Hypothalamus (tissue), 51 donors: ENCODE measurements at places on chromosomes 1 and 21.

DNA sequence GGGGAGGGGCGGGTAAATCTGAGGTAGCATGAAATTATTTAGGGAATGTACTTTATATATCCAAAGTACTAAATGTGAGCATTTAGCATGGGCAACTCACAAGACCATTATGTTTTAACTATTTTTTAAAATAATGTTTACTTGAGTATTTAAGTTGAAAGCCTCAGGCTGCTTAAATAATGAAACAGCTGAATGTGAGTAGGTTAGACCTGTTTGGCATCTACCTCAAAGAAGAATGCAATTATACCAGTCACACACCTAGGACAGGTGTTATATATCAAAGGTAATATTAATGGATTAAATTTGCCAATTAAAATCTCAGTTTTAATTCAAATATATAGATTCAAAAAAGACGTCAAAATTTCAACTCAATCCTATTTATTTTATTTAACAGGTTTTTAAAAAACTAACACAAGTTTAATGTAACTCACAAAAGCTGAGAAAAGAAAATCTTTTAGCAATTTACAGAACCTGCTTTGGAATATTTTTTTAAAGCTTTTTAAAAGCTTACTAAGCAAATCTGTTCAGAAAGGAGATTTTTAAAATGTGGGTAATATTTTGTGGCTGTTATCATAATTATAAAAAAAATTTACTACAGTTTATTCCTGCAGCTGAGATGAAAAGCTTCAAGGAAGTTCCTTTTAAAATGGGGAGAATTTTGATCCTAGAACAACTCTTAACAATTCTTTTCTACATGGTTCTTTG, 104.6 kb upstream of the LBR start:
- no peak for DNase-seq

DNA sequence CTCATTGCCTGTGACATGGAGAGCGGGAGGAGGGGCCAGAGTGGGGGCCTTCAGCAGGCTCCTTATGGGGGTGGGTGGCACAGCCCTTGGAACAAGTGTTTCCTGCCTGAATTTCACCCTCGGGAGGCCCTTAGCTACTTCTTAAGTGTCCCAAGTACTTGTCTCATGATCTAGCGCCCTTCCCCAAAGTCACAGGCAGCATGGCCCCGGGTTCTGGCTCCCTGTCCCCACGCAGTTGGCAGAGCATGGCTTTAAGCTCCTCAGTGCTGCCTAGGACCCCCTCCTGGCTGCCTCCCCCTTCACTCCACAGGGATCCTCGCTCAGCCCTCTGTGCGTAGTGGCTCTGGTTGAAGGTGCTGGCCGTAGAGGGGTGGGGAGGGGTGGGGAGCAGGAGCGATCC, 197.2 kb downstream of the CAMTA1 start:
- no peak for DNase-seq

DNA sequence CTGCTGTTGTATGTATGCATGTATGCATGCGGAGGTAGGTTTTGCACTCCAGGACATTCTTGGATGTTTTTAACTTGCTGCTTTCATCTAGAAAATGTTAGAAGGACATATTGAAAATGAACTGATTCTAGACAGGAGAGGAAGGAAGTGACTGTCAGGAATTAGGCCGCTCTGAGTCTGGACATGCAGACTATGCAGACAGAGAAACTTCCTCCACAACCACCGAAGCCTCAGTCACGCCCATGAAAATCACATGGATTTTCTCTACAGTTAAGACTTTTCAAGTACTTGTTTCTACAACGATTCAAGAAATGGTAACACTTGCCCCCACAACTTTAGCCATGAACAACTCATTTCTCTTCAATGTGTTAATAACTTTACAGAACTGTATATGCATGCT, 211.1 kb downstream of the SMYD3 start:
- no peak for DNase-seq

DNA sequence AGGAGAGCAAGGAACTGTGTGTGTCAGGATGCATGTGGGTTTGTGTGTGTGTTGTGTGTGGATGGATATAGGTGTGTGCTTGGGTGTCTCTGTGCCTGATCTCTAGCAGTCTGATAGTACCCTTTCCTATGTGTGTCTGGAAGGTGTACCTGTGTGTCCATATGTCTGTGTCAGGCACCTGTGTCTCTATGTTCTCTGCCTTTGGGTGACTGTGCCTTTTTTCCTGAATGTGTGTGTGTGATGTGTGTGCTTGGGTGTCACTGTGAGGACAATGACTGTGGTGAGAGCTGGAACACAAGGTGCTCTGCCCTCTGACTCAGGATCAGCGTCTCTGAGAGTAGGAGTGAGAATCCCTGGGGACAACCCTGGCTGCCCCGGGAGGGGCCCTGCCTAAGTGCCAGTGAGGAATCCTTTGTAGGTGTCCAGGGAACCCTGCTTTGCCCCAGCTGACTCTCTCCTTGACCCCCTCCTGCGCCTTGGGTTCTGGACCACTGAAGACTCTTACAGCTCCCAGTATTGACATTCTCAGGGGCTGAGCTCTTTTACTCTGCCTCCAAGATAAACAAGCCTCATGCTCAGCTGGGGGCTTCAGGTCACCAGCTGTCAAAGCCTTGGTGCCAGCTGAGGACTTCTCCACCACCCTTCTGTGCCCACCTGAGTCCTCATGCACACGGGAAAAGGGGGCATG, 735 bp upstream of the EFNA3 start:
- no peak for DNase-seq

- no peak for DNase-seq
Measured at GRCh38 chr1:155083052-155083541, 4.5 kb downstream of the EFNA3 start.

GRCh38 chr1:81327103-81327710, 473.5 kb upstream of the ADGRL2 start:
- DNase-seq, result no peak

DNA sequence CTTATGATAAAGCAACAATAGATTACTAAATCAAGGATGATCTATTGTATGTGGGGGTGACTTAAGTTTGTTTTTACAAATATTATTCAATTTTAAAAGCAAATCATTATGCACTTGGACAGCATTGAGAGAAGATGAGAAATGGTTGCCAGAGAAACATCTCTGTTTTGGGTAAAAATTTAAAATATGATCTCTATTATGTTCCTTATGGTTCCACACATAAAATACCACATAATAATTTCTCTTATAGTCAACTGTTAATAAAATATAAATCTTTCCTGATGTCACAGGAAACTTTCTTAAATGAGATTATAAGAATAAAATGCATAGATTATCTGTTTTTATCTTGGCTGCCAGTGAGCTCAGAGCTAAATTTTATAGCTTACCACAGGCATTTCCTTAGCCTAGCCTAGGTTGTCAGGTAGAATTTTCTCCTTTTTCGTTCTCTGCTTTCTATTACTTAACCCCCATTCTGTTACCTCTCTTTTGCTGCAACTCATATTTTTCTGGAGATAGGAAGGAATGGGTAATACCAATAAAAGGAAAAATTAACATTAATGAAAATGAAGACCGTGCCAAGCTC, 109.7 kb downstream of the TGFB2 start:
- DNase-seq, result no peak

GRCh38 chr1:19390166-19390850, 78.2 kb downstream of the SLC66A1 start:
- DNase-seq, result no peak

- no peak for DNase-seq
Measured at GRCh38 chr1:247198781-247199180, 27.0 kb upstream of the ZNF124 start.

DNA sequence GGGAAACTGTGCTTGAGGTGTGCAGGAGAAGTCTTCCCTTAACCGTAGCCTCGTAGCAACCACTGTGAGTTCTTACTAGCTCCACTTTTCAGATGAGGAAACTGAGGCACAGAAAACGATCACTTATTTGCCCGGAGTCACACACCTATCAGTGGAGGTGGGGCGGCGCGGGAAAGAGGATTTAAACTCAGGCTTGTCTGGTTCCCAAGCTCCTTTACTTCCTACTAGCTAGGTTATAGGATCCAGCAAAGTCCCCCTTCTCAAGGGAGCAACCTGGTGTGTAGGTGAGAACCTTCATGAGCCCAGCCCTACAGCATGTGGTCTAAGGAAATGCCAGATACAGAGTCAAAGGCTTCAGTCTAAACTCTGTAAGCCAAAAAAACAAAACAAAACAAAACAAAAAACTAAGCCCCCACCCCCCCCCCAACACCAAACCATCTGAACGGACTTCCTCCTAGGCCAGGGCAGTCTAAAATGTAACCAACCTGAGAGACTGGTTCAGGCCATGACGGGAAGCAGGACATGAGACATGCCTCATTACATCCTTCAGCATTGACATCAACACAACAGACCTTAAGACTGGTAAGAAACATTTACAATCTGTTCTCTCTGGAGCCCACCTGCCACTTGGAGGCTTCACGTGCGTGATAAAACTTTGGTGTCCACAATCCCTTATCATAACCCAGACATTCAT, 709 bp upstream of the FBXO42 start:
- no peak for DNase-seq

- DNase-seq, result no peak
Measured at GRCh38 chr1:44483089-44483874, 78.2 kb downstream of the RNF220 start.

GRCh38 chr1:208497866-208498541, 253.8 kb upstream of the PLXNA2 start:
- DNase-seq, result no peak

DNA sequence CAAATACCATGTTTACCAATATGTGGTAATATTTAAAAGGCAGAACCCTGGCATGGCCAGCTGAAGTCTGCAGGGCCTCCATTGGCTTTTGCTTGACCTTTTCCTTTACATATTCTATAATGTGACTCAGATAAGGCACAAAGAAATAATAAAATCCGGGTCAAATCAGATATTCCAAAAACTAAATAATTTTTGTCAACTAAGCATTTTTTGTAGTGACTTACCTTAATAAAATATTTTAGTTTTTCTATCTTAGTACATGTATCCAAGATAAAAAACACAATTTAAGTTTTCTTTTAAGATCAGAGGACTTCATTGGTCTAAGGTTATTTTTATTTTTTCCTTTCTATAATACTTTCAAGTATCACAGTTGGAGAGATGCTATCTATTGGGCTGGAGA, 179.4 kb upstream of the ADAMTS5 start:
- no peak for DNase-seq

GRCh38 chr1:4668743-4669700, 14.6 kb downstream of the AJAP1 start:
- DNase-seq, result no peak

DNA sequence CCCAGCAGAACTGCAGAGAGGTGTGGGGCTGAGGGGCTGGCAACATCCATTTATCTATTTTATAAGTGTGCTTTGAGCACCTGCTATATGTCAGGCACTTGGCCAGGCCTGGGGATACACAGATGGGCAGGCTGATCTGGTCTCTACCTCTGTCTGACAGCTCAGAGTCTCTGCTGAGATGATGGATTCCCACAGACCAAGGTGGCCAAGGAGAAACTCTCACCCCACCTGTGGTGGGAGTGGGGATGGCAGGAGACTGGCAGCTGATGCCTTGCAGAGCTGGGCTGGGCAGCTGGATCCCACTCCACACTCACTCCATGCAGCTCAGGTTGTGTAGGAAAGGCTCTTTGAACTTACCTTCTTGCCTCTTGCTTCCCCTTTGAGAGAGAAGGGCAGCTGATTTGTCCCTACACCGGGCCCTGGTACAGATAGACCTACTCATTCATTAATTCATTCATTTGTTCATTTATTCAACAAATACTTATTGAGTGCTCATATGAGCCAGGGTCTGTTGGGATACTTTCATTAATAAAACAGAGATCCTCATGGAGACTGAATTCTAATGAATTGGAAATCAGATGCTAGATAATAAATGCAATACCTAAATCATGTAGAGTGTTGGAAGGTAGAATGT, 9.0 kb downstream of the ADORA1 start:
- DNase-seq, result no peak

GRCh38 chr1:12165342-12165741, 1.4 kb upstream of the TNFRSF1B start:
- DNase-seq, result no peak

GRCh38 chr1:5744341-5744740, 247.9 kb downstream of the NPHP4 start:
- no peak for DNase-seq

DNA sequence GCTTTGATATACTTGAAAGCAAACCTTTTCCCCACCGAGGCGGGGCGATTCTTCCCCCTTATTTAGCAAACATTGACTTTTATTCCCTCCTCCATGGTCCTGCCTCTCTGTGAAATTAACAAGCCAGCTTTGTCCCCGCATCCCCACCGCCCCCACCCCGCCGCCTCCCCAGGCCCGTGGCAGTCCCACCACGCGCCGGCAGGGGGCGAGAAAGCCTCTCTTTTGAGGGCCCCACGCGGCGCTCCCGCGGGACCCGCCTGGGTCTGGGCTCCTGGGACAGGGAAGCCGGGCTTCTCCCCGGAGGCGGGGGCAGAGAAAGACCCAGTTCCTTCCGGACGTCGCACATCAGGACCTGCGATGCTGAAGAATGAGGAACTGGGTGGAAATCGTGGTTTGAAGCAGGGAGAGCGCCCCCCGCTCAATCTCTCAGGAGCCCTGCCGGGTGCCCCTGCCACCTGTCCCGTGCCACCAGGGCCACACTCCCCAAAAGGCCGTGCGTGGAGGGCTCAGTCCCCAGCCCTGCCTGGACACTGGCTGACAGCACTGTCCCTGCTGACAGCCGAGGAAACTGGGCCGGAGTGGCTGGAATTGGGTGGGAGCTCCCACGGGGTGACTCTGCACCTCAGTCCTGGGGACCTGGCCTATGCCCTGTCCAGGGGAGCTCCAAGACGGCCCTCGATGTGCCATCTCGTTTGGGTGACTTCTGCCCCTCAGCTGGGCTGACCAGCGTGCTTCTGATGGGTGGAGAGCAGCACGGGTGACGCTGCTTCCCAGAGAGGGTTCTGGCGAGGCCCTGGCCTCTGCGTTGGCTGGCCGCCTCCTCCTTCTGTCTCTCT, 8.6 kb upstream of the ACTRT2 start:
- peak; percentile 54 for DNase-seq

DNA sequence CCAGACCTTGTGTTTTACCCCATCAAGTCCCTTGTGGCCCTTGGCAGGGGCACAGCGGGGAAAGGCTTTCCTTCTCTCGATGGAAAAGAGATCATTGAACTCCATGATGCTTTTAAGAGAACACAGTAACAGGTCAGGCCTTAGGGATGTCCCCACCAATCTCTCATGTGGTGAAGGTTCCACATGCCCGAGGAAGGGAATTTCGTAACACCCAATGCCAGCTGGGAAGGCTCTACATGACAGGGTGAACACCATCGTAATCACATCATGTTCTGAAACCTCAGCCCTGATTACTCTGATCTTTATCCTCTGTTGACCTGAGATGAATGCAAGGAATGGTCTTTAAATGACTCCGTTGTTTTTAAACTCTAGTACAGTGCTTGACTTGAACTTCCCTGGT, 105.5 kb upstream of the SPAG17 start:
- DNase-seq, result no peak
